CD4-positive, alpha-beta T cell treated with Interleukin-6 for 4 hours (primary cell): ENCODE measurements at places on chromosomes 2 and 18.

- no peak for DNase-seq
These were observed 369.2 kb downstream of the NYAP2 start for GRCh38 chr2:225768741-225769140.

DNA sequence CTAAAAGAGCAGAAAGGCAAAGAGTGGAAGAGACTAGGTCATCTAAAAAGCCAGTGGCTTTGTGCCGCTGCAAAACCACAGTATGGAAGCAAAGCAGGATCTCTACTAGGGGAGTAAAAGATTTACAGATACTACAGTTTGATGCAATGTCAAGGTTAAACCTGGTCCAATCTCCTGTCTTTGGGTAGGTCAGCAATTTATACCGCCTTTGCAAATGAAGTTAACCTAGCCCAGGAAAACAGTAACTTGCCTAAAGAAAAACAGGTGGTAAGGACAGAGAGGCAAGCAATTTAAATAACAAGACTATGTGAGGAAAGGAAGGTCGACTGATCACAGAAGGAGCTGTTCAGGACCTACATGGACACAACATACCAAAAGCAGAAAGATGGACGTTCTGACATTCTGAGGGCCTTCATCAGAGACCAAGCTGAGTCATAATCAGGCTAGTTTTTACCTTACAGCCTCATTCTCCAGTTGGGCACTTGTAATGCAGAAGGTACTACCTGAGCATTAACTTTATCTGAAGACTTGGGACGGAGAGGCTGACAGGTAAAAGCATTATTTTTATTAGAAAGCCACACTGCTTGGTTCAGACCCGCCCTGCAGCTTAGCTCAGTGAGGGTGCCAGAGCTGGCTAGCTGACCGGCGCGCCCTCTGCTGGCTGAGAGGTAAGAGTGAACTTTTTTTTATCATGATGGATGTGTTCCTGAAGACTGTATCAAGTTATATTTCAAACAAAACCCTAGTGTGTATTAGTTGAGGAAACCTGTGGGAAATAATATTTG, 15.9 kb downstream of the CDKL4 start:
- peak; percentile 91 for DNase-seq

- DNase-seq: no peak
These were observed 95.7 kb downstream of the CTIF start for GRCh38 chr18:48634491-48634890.

DNA sequence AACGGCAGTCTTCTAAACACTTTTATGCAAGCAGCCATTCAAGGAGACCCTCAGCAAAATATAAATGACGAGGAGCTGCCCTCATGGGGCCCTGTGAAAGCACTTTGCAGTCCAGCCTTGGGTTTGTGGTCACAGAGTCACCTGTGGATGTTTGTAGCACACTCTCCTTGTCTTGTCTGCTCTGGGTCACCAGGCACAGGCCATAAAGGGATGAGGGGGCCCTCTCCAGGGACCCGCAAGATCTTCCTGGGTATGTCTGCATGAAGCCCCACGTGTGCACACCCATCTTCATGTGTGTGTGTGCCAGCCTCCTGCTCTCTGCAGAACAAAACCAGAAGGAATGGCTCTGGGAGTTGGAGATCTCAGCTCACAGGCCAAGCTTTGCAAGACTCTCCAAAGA, 36.2 kb downstream of the ATOH8 start:
- no peak for DNase-seq

DNA sequence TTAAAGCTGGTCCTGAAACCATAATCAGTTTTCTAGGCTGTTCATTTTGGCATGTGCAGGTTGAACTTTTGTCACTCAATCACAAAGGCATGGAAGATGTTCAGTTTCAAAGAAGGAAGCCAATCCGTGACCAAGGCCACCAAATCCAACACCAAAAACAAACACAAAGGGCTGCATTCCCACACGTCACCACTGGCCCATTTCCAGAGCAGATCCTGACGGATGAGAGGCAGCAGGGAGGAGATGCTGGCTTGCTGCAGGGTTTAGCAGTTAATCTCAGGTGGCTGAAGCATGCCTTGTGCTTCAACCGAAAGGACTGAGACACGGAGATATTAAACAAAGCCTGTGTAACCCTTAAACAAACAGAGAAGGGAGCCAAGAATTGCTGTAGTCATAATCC, 191.9 kb upstream of the CTAGE1 start:
- no peak for DNase-seq
